ENCODE measurements at places on chromosomes 7 and 10.

DNA sequence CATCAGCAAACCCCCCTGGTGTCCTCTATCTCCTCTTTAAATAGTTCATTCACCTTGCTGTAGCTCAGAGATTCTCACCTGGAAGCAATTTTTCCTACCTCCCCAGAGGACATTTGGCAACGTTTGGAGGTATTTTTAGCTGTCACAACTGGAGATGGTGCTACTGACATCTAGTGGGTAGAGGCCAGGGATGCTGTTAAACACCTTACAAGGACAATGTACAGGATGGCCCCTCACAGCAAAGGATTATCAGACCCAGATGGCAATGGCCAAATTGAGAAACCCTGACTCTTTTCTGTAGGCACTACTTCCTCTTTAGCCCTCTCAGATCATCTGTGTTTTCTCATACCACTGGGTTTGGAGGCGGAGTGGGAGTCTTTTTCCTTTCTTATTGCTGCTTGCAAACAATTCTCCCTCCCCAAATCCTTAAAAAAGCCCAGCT, 13.2 kb upstream of the TRA2A start:
- peak; percentile 56 for DNase-seq

GRCh38 chr7:133973710-133974109, 153.4 kb upstream of the LRGUK start:
- no peak for DNase-seq

GRCh38 chr7:14637968-14638367, 264.6 kb downstream of the DGKB start:
- peak; percentile 33 for DNase-seq

GRCh38 chr7:32588657-32589056, 93.4 kb downstream of the AVL9 start:
- DNase-seq: no peak

GRCh38 chr10:107443813-107444212, 279.3 kb upstream of the SORCS1 start:
- DNase-seq: no peak

DNA sequence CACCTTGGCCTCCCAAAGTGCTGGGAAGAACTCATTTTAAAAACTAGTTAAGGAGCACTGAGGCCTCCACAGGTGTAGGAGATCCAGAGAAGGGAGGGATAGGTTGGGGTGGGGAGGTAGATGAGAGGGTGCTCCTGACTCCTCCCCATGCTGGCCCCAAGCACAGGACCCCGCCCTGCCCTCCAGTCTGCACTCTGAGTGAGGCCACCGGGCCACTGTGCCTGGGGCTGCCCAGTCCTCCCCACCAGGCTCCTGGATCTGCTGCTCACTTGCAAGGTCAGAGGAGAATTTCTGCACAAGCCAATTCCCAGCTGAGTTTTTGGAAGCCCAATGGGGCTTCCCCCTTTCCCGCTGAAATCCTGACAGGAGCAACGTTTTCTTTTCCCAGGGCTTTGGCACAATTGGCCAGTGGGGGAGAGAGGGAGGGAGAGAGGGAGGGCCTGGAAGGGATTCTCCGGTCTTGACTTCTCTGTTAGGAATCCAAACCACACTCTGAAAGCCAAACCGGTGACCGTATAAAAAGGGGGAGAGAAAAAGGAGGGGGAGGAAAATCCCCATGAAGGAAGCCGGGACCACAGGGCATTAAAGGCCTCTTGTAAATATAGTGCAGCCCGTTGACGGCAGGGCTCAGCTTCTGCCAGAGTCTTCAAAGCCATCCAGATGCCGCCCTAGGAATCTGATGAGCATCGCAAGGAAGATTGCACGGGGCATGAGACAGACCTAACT, 116.2 kb downstream of the SH3PXD2A start:
- DNase-seq: no peak

Data from DMS53 (cell line).